ENCODE measurements at places on chromosomes 3 and 15.
A peak's percentile ranks its signal among the peaks of the same experiment; 100 is the strongest.

DNA sequence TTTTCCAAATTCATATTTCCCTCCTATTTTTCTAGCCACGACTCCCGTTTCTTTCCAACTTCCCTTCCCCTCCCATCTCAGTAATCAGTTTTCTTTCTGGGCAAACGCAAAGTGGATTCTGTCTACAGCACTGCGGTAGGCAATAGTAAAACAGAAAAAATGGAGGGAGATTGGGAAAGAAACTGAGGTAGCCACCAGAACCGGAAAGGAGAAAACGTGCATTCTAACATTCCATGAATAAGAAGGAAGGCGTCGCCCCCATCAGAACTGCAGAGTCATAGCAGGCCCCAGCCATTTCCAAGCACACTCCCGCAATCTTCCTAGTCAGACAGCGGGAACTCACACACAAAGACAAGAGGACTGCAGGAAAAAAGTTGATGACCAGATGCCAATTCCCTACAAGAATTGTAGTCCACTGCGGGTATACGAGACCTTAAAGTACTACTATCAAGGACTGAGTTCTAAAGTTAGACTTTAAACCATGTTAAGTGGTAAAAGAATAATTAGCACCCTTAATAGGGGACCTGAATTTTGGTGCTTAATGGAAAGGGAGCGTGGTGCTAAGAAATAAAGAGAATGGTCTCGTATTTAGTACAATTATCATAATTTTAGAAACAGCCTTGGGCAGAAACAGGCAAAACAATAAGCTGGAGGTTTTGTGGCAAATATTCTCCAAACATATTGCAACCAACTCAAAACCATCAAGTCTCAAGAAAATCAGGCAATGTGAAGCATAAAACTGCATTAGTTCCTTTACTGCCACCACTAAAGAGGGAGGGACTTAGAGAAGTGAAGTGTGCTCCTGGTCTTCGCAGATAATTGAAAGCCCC lies 1.4 kb downstream of the PFN2 start:
- peak; percentile 93 for DNase-seq

DNA sequence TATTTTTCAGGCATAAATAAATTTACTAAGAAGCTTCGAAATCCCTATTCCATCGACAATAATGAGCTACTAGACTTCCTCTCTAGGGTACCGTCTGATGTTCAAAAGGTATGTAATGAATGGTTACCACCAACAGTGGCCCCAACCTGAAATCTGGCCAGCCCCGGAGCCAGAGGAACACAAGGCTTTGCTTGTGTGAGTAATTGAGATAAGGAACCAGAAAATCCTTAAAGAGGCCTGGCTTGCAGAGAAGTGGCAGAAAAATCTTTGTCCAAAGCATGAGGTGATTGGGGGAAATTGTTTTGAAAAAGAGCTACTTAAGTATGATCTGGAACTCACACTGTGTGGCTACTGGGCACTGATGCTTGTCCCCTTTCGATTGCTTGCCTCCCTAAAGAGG lies 245.3 kb downstream of the MCTP2 start:
- DNase-seq = no peak

GRCh38 chr15:54571576-54571975 lies 593.3 kb downstream of the UNC13C start:
- DNase-seq = no peak

DNA sequence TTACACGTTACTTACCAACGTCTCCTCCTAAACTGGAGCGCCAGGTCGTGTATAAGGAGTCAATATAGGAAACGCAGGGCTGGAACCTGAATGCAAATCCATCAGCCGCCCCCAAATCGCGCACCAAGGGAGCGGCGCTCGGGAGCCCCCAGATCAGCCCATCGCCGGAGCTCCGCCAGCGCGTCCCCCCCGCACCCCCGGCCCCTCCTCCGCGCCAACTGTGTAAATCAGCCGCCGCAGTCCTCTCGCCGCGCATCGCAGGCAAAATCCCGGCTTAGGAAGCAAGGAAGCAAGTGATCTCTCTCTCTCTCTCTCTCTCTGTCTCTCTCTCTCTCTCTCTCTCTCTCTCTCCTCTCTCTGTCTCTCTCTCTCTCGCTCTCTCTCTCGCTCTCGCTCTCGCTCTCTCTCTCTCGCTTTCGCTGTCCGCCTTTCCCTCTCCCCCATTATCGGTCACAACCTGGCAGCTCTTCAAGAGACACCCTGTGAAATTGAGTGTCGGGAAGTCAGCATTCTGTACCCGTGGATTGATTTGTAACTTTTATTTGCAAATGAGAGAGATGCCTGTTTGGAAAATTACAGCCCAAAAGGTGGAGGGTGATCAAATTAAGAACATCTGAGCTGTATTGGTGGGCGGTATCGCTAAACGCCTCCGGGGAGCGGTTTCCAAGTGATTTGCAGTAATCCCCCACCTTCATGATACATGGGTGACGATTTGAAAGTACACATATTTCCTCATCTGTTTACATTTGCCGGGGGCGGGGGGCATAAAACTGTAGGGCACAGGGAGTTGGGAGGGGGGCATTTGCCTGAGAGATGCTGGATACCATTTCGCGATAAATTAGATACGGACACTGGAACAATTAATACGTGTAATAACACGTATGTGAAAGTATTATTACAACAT lies 645 bp upstream of the SLITRK3 start:
- DNase-seq = no peak

DNA sequence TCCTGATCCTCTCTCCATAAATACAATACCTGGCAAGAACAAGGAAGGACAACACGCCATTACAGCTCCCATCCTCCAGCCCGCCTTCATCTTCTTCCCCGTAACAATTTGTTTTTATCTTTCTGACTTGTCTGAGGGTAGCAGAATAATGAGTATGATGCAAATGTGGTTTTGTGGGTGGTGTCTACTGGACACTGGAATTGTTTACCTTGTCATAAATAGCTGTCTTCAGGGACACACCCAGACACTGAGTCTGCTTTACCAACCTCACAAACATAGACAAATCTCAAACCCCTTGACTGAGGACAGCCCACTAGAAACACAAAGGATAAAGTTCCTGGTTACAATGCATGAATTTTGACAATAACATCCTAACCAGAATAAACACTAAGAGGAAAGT lies 13.4 kb downstream of the WDR72 start:
- DNase-seq = no peak

DNA sequence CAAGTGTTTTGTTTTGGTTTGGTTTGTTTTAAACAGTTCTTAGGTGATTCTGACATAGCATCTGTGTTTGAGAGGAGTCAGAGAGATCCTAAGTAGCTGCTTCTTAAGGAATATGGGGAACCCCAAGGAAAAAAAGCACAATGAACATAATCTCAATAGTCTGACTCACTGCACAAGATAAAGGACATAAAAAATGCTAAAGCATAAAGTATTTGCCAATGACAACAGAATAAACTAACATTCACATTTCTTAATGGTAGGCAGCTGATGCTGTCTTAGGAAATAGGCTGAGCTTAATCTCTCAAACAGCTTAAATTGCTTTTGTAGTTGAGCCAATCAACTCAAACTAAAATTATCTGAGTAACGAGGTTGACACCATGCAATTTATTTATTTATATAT lies 2.9 kb downstream of the NCEH1 start:
- DNase-seq = peak; percentile 67

GRCh38 chr15:98667521-98668179 lies 19.3 kb downstream of the IGF1R start:
- no peak for DNase-seq

DNA sequence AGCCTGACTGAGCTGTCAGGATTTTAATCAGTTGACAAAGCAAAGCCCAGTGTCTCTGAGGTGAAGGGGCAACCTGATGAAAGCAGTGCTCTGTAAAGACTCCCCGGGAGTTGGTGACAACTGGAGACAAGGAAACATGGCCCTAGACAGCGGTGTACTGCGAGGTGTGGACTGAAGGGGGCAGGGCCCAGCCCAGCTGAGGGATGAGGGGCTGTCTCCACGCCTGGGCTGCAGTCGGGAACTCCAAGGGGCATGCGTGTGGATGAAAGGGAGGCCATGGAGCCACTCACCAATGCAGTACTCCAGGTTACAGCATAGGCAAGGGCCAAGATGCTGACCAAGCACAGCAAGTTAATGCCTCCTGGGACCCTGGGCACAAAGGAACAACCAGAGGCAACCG lies 45.1 kb downstream of the SCAP start:
- no peak for DNase-seq

GRCh38 chr3:171458864-171459136 lies 1.4 kb downstream of the TNIK start:
- no peak for DNase-seq

GRCh38 chr3:104132566-104133403 lies 1233.9 kb upstream of the ALCAM start:
- DNase-seq = no peak

DNA sequence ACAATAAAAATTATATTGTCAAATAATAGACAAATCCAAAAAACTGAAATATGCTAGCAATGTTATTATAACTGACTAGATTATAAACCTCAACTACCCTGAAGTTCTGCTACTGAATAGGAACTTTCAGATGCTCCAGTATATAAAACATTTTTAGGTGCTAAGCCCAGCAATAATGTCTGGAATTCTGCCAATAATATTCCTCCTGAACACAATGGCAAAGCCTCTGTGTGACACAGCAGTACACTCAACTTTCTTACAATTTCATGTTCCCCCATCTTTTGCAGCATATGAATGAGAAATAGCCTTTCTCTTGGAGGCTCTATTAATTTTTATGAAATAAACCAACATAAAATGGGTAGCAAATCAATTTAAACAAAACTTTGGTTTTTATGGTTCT lies 29.5 kb downstream of the ATOSA start:
- no peak for DNase-seq

DNA sequence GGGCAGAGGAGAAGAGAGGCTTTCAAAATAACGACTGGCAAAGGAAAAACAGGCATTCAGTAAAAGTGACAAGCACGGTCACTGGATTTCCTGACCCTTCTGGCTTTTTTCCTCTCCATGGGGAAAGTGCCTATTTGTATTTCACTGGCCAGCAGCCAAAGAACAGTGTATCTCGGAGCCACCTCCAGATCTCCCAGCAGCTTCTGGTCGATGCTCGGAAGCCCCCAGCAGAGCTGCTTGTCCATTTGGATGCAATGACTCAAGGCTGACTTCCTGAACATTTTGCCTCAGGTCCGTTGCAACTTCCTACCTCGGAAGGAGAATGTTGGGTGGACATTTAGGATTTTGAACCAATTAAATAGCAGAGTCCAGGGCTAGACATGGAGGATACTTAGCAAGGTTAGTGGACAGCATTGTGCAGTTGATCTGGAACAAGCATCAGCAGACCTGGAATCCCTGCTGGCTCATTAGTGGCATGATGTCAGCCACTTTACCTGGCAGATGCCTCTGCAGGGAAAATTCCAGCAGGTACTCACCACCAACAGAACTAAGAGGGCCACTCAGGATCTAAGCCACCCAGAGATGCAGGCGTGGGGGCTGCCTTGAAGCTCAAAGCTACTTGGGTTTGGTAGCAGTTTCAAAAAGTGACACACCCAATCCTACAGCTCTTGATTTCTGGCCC lies 1.1 kb downstream of the FAM107A start:
- no peak for DNase-seq

DNA sequence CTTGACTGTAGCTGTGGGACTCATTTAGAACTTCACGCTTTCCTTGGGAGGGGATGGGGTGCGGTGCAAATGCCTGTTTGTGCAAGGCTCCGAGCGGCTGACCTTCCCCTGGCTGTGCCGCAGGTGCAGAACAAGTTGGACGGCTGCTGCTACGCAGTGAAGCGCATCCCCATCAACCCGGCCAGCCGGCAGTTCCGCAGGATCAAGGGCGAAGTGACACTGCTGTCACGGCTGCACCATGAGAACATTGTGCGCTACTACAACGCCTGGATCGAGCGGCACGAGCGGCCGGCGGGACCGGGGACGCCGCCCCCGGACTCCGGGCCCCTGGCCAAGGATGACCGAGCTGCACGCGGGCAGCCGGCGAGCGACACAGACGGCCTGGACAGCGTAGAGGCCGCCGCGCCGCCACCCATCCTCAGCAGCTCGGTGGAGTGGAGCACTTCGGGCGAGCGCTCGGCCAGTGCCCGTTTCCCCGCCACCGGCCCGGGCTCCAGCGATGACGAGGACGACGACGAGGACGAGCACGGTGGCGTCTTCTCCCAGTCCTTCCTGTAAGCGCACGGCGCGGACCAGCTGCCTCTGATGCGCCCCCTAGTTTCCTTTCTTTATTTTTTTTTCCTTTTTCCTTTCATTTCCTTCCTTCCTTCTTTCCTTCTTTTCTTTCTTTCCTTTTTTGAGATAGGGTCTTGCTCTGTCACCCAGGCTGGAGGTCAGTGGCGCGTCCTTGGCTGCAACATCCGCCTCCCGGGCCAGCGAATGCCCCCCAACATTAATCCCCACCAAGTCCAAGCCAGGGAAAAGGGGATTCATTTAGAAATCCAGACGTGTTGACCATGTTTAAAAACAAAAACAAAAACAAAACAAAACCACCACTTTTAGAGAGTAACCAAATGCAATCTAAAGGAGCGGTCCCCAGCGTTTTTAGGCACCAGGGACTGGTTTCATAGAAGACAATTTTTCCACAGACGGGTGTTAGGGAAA lies 42.7 kb downstream of the EIF2AK4 start:
- DNase-seq = peak; percentile 86

DNA sequence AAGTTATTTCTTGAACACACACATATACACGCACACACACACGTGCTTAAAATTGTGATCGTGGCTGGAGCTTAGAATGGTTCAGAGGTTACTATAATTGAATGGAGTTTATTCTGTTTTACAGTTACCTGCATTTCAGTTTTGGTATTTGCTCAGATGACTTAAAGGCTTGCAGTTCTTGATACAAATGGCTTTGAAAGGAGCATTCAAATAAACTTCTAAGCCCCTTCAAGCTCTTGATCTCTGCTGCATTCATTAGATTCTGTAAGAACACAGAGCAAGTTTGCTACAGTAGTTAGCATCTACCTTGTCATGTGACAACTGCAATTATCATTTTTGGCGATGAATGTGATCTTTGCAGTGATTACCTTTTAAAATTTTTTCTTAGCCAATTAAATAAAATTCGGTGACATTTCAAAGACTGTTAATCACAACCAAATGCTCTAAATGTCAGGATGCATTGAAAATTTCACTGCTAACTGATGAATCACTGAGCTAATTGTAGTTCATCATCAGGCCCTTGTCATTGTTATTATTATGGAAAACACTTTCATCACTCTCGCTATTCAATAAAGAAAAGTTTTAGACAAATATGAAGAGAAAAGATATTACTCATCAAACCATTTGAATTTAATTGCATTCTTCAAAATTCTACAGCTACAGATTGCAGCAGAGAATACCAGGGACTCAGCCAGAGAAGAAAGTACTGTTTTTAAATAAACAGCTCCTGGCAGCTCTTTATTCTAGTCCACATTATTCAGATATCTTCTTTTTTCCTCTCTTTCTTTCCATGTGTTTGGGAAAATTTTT lies 296.1 kb downstream of the LRTM1 start:
- no peak for DNase-seq

Measured in adipocyte (in vitro differentiated cells).